GM20000 (cell line): ENCODE measurements at places on chromosomes 2 and 18.

DNA sequence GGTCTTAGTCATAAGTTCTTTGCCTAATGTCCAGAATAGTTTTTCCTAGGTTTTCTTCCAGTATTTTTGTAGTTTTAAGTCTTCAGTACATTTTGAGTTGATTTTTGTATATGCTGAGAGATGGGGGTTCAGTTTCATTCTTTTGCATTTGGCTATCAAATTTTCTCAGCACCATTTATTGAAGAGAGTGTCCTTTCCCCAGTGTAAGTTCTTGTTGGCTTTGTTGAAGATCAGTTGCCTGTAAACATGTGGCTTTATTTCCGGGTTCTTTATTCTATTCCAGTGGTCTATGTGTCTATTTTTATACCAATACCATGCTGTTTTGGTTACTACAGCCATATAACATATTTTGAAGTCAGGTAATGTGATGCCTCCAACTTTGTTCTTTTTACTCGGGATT is 87.5 kb upstream of the MYCN start:
- DNase-seq: no peak

DNA sequence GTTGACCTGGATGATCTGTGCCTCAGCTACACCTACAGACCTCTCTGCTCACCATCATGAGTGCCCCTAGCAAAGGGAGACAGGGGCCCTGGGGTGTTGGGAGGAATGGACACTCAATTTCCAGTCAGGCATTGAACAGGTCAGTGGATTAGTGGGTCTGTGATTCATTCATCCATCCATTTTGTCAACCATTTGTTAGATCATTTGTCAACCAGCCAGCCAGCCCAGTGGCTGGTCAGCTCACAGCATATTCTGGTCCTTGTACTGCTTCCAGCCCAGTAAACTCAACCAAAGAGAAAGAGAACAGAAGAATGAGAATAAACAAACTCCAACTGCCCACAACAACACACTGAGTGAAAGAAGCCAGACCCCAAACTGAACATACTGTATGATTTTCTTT is 4.6 kb upstream of the KLF11 start:
- no peak for DNase-seq

- DNase-seq: no peak
These were observed 22.1 kb upstream of the DOCK10 start for GRCh38 chr2:225064362-225064761.

- DNase-seq: no peak
These were observed 188.7 kb downstream of the ANKRD44 start for GRCh38 chr2:197121756-197122385.

DNA sequence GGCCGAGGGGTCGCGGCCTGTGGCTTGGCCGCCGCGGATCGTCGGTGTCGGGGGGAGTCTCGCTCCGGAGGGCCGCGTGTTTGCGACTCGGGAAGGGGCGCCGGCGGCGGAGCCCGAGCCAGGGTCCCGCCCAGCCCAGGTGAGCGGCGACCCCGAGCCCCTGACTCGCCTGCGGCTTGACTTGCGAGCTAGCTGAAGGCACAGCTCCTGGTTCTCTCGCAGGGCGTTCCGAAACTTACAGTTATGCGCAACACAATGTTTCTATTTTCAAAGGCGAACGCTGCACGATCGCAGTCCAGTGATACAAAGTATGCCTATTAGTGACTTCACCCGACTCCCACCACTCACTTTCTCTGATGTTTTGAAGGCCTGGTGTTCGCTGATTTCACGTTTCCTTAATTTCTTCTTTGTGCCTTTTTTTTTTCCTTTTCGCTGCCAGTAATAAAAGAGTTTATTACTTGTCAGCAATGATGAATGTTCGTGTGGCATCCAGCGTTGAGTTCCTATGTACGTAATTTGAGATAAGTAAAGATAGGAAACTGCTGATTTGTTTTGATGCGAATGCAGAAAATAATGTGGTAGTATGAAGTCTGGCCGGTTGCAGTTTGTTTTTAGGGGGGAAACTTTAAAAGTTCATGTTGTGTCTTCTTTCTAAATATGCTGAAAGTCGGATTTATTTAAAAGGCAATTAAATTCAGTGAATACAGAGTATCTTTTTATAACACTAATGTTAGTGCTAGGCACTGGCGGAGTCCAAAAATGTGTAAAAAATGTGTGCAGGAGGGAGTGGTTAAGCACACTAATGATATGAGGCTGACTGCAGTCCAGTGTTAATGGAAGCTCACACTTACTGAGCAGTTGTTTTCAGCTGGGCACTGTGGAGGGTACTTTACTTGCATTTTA is 706 bp downstream of the UBXN2A start:
- peak; percentile 77 for DNase-seq

DNA sequence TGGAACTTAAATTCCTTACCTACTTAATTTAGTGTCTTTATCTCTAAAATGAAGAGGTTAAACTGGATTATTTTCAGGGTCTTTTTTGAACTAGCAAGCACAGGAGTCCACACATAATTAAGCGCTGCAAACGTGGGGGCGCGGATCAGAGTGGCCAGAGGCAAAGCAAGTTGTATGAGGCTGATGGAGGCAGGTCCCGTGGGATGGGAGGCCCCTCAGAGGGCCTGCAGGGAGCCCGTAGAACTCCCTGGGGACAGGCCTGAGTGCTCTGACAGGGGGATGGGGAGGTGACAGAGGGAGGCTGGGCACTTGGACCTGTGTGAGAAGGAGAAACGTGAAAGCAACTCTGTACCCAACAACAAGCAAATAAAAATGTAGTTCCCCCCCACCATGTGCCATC is 177.8 kb downstream of the ACKR3 start:
- no peak for DNase-seq
